ENCODE measurements at places on chromosomes 6 and 20. TPM values are rescaled to one million over a fixed set of nuclear protein-coding genes. Genes with fewer than 3 reads are reported as not detected.

The VNN1 gene
- total RNA-seq = not detected

The SCUBE3 gene
- 0.54 TPM for total RNA-seq

DNA sequence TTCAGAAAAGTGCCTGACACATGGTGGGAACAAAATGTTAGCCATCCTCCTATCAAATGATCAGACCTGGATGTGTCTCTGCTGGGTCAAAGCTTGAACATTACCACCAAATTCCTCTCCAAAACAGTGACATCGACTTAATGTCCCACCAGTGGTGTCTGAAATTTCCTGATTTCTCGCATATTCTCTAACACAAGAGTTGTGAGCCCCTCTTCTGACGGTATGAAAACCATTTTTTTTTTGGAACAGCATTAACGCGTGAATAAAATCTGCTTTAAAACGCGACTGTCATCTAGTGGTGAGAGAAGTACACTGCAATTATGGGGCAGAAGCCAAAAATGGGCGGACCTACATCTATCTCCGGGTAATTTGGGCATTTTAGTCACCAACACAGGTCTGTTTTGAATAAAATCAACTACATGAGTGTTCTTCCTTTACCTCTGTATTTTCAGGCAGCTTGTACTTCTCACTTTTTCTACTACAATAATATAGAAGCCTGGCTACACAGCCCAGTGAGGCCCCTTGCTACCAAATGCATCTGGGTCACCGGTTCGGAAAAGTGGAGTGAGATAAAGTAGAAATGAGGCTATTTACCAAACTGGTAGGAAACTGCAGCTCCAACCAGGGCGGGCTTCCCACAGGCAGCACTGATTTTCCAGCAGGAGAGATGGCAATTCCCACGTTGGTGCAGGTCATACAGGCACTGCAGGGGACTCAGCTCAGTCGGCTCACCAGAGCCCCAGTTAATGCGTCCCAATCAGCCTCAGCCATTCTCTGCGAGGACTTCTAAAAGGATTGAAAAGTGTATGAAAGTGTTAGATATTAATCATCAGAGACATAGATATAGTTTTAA is 27.4 kb downstream of the MGME1 start:
- no peak overlapping the region for H3K4me3 ChIP-seq
- peaks cover 4% of the 10 kb centered on the region for H3K36me3 ChIP-seq
- no peaks in the 10 kb centered on the region for H3K27me3 ChIP-seq
- peak; percentile 59 for DNase-seq

GRCh38 chr20:36493801-36494114 is 47.6 kb upstream of the MYL9 start:
- H3K27me3 ChIP-seq = no peaks in the 10 kb centered on the region
- DNase-seq = no peak
- no peaks in the 10 kb centered on the region for H3K36me3 ChIP-seq
- no peak overlapping the region for H3K27ac ChIP-seq

DNA sequence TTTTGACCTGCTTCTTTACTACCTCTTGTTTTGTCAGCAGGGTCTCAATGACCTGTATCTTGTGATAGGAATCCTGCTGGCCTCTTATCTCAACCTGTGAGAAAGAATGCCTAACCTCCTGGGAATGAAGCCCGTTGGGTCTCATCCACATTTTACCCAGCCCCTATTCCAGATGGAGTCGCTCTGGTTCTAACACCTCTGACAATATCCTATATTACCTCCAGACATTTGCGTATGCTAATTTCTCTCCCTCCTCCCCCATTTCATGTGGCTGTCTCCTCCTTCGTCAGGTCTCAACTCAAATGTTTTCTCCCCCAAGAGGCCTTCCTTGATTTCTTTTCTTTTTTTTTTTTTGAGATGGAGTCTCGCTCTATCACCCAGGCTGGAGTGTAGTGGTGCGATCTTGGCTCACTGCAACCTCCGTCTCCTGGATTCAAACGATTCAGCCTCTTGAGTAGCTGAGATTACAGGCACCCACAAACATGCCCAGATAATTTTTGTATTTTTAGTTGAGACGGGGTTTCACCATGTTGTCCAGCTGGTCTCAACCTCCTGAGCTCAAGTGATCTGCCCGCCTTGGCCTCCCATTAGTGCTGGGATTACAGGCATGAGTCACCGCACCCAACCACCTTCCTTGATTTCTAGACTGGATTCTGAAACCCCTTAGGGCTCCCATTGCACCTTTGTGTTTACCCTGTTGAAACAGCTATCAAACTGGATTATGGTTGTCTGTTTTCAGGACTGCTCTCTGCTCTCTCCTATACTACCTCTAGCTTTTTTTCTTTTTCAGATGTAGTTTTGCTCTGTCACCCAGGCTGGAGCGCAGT is 49.5 kb upstream of the B4GALT5 start:
- peaks cover 12% of the 10 kb centered on the region for H3K4me1 ChIP-seq
- no peak overlapping the region for H3K27ac ChIP-seq
- no peaks in the 10 kb centered on the region for H3K36me3 ChIP-seq
- H3K27me3 ChIP-seq = peaks cover 36% of the 10 kb centered on the region
- no peak overlapping the region for H3K4me3 ChIP-seq
- no peak for DNase-seq

- peaks cover 3% of the 10 kb centered on the region for H3K36me3 ChIP-seq
- H3K27me3 ChIP-seq = peaks cover 40% of the 10 kb centered on the region
- DNase-seq = no peak
- H3K27ac ChIP-seq = no peak overlapping the region
Observed at GRCh38 chr6:16854986-16855385, 93.7 kb upstream of the ATXN1 start.

DNA sequence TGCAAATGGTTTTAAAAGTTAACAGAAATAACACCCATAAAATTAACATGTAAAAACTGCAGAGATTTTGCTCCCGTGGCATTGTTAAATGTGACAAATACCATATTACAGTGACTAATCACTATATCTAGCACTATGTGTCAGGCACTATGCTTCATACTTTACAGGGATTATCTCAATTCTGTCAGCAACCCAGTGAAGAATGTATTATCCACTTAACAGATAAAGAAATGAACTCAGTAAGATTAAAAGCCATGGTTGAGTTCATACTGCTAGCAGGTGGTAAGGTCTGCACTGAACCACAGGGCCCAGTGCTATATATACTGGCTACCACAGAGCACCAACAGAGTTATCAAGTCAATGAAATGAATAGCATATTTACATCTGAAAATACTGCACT is 65.4 kb downstream of the RWDD2A start:
- no peak for DNase-seq
- H3K4me1 ChIP-seq = no peaks in the 10 kb centered on the region
- peaks cover 9% of the 10 kb centered on the region for H3K27me3 ChIP-seq
- no peaks in the 10 kb centered on the region for H3K36me3 ChIP-seq
